ENCODE measurements at places on chromosomes 6 and 20. TPM values are rescaled to one million over a fixed set of nuclear protein-coding genes. Genes with fewer than 3 reads are reported as not detected.

GRCh38 chr6:9933677-9934076 lies 481.2 kb downstream of the TFAP2A start:
- no peak for DNase-seq

GRCh38 chr6:118697554-118697953 lies 46.2 kb upstream of the CEP85L start:
- no peak for DNase-seq

GRCh38 chr6:14275493-14275851 lies 157.9 kb downstream of the CD83 start:
- peak; percentile 65 for DNase-seq

DNA sequence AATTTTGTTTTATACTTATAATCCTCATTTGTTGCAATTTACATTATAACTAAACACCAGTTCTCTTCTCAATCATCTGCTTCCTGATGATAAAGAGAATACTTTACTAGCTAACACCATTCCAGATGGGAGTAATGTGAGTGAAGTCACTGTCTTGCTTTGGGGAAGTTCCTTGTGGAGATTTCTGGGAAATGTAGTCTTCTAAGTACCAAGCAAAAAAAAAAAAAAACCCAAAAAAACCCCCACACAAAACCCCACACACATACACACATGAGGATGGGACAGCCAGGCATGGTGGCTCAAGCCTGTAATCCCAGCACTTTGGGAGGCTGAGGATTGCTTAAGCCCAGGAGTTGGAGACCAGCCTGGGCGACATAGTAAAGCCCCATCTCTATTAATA lies 2.2 kb upstream of the SNPH start:
- no peak for DNase-seq

Gene PKHD1
- 13.3 TPM for total RNA-seq

- no peak for DNase-seq
Observed at GRCh38 chr20:5313916-5314315, 2.8 kb downstream of the PROKR2 start.

DNA sequence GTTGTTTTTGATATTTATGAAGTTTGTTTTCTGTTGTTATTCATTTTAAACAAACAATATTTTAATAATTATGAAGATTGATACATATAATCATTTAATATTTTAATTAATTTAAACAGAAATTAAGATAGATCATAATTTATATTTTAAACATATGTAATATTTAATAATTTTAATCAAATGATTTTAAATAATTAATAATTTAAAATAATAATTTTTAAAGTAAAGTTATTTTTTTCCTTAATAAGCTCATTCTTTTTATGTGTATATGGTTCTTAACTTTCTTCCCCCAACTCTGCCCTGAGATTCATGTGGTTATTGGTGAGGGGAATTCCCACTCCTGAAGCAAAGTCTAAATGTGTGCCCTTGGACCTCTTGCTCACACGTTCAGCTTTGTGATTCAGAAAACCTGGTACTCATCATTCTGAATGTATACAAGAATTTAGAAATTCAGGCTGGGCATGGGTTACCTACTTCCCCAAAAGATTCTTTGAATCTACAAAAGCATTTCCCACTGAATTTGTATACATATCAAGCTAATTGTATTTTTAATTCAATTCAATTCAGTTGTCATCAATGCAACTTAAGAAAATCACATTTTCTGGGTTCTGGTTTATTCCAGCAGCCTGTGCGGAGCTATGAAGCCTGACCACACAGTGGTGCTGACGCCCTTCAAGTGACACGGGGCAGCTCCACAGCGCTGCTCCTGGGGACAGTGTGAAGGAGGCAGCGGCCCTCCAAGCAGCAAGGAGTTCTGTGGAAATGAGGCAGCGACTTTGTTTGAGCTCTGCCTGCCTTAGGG lies 168.9 kb upstream of the UST start:
- peak; percentile 75 for DNase-seq

- no peak for DNase-seq
Observed at GRCh38 chr6:85346196-85346595, 103.7 kb upstream of the NT5E start.

GRCh38 chr20:951384-952169 lies 35.4 kb upstream of the ANGPT4 start:
- DNase-seq: no peak

GRCh38 chr6:118186672-118187567 lies 279.9 kb downstream of the SLC35F1 start:
- DNase-seq: no peak

GRCh38 chr6:125111219-125111983 lies 42.2 kb upstream of the TPD52L1 start:
- no peak for DNase-seq

GRCh38 chr6:107870381-107870780 lies 46.3 kb upstream of the SCML4 start:
- DNase-seq: no peak

- DNase-seq: no peak
Observed at GRCh38 chr6:112337209-112337638, 9.9 kb upstream of the RFPL4B start.

Gene GRIK2
- total RNA-seq: 1.8 TPM

DNA sequence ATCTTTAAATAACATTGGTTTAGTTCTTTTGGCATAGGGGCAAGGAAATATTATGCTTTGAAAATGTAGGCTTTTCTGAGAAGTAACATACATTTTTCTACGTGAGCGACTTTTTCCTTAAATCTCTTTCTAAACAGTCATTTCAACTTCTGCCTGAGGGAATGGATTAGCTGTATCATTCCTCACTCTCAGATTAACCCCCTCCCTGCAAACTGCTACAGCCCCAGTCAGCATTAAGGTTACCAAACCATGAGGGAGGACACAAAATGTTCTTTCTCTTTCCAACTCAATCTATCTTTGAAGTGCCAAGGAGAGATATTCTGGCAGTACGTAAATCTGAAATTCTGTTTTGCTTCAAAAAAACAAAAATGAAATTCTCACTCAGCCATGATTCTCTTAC lies 231.3 kb upstream of the FLRT3 start:
- no peak for DNase-seq

GRCh38 chr20:16803965-16804792 lies 56.0 kb downstream of the OTOR start:
- DNase-seq: peak; percentile 50

DNA sequence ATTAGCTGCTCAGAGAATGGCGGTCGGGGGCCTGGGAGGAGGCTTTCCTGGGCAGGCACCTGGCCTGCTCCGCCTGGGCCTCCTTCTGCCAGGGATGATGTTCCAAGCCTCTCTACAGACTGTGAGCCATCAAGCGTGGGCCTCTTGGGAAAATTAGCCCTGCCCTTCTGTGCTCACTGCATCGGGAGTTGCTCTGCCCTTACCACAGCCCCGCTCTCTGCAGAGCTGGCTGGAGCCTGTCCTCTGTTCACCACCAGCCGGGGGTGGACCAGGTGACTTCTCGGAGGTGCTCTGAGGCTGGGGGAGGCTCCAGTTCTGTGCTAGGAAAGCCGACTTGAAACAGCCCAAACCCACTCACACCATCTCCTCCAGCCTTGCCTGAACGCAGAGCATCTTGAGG lies 24.2 kb downstream of the MDGA1 start:
- DNase-seq: no peak

Gene CST5
- total RNA-seq: not detected

Gene FAM162B
- total RNA-seq: 5.6 TPM

GRCh38 chr6:144268794-144269349 lies 16.3 kb upstream of the UTRN start:
- DNase-seq: no peak

GRCh38 chr6:164178679-164179332 lies 764.3 kb downstream of the QKI start:
- DNase-seq: no peak

Gene UST
- total RNA-seq: 30.9 TPM

Gene ISM1
- 8.4 TPM for total RNA-seq

Gene HLA-DQB1
- 6.3 TPM for total RNA-seq

Gene HSPA12B
- 9.7 TPM for total RNA-seq

Gene ID4
- total RNA-seq: 32.5 TPM

GRCh38 chr20:50798650-50799049 lies 3.8 kb downstream of the BCAS4 start:
- no peak for DNase-seq

- DNase-seq: no peak
Observed at GRCh38 chr6:129936329-129937165, 75.4 kb upstream of the TMEM244 start.

GRCh38 chr20:59144179-59144830 lies 19.3 kb upstream of the ZNF831 start:
- no peak for DNase-seq

Gene MAVS
- total RNA-seq: 49.2 TPM

DNA sequence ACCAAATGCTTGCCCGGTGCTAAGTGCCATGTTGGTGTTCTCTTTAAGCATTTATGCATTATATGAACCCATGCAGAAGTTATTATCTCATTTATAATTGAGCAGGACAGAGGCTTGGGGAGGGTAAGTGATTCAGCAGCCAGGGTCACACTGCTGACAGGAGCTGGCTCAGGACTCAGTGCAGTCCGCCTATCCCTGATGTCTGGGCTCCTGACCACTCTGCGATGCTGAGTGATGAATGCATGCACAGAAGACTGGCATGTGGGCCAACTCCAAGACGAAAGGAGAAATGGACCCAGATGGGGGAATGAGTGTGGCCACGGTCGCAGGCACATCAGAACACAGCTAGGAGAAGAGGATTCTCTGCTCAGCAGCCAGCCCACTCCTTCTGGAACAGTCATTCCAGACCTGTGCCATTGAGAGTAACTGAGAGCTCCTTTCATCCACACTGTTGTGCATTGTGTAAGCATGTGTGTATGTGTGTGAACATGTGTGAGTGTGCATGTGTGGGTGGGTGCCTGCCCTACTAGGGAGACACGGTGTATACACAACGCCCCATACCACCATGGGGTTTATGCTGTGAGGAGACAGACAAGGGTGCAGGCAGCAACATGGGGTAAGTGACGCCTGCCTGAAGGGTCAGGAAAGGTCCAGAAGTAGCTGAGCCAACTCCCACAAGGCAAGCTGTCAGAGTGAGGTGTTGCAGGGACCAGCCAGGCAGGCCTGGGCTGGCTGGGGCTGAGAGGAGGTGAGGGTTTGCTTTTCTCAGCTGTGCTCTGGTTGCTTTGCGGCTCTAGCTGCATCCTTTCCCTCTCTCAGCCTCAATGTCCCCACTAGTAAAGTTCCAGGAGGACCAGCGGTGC lies 97.8 kb upstream of the PMEPA1 start:
- DNase-seq: no peak

Gene MOXD1
- total RNA-seq: 13.8 TPM

DNA sequence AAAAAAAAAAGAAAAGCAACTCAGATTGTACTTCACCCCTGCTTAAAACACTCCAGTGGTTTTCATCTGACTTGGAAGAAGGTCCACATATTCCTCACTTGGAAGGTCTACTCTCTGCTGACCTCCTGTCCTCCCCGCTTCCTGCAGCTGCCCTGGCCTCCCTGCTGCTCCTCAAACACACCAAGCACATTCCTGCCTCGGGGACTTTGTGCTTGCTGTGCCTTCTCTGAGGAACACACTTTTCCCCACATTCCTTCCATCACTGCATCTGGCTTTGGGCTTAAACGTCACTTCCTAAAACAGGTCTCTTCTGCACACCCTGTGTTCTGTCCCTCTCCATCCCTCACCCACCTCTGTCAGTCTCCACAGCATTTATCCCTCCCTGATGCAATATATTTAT lies 4.9 kb upstream of the PDYN start:
- DNase-seq: no peak

DNA sequence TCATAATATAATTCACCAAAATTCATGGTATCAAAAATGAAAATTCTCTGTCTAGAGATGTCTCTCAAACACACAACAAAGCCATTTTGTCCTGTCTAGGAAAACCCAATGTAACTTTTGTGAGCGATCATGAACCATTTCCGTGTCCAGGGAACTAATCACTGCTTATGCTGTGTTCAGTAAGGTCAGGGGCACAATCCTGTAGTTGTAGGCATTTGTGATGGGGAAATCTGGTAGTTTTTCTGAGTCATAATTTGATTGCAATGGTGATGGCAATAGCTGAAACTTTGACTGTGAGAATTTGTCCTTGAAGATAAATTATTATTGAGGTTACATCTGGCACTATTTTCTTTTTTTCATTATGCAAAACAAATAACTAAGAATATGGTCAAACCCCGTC lies 21.0 kb upstream of the GCLC start:
- DNase-seq: no peak

Gene CAGE1
- total RNA-seq: not detected

Gene LY6G6D
- not detected for total RNA-seq

Gene PDE10A
- total RNA-seq: 47.0 TPM

Gene PARD6B
- total RNA-seq: 27.0 TPM

Gene BCAS1
- 67.2 TPM for total RNA-seq

DNA sequence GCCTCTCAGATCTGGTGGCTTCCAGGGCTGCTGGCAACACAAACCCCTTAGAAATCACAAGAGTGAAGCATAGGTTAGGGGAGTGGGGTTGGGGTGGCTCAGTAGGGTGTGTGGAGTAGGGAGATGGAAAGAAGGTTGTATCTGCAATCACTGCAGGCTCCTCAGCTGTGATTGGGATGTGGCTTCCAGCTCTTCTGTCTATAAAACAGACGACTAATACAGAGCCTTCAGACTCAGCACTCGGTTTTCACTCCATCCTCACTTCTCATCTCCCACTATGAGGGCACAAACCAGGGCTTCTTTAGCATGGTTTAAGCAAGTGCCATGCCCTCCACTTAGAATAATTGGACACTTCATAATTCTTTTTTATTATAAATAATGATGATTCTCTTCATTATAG lies 46.4 kb upstream of the CAP2 start:
- DNase-seq: no peak

GRCh38 chr20:39025883-39026282 lies 63.7 kb downstream of the DHX35 start:
- DNase-seq: no peak

Gene CPNE5
- total RNA-seq: 3.6 TPM

DNA sequence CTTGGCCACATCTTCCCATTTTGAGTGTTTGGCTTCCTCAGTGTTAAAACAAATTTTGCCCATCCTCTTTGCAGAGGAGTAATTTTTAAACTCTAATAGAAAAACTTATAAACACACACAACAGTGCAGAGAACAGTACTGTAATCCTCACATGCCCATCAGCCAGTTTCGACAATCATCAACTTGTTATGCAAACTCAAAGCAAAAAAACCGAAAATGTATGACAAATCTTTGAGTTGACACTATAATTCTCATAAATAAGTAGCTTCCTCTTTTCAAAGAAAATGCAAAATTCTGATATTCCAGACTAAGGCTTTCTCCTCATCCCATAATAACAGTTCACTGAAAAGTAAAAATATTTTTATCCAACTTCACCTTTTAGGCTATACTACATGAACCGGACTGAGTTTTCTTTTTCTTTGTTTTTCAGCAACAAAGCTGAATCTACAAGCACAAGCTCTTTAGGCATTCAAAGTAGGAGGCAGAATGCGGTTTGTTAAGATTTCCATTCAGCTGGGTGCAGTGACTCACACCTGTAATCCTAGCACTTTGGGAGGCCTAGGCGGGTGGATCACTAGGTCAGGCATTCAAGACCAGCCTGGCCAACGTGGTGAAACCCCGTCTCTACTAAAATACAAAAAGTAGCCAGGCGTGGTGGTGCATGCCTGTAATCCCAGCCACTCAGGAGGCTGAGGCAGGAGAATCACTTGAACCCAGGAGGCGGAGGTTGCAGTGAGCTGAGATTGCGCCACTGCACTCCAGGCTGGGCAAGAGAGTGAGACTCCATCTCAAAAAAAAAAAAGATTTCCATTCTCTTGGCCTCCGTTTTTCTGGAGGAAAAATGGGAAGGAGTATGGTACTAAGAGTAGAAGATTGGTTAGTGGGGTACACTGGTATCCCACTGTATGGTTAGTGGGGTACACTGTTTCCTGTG lies 74.8 kb downstream of the GCNT2 start:
- no peak for DNase-seq

- peak; percentile 60 for DNase-seq
Observed at GRCh38 chr20:4607287-4607713, 114.4 kb upstream of the PRND start.

GRCh38 chr6:17584241-17584803 lies 15.8 kb upstream of the FAM8A1 start:
- DNase-seq: peak; percentile 53
